Stimulated activated CD8-positive, alpha-beta memory T cell treated with anti-CD3 and anti-CD28 coated beads, Interleukin-4, amount 100 ng/mL, for 24 hours (primary cell): ENCODE measurements at places on chromosomes 7 and 10.

GRCh38 chr7:54712820-54713219 is 46.2 kb downstream of the SEC61G start:
- no peak for DNase-seq

DNA sequence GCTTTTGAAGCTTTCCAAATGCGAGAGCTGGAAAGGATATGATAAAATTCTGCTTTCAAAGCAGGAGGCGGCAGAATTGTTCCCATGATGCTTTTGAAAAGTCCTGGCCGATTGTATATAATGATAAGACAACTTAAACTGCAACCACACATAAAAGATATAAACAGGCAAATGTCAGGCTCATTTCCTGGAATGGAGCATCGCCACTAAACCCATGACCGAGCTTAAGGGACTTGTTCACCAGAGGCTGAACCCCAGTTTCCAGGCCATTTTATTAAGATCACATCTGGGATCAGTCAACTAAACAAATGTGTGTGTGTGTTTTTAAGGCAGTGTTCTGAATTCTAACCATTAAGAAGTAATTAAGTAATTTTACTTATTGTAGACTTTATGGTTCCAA is 131.6 kb downstream of the ITGA8 start:
- no peak for DNase-seq

GRCh38 chr10:71621231-71622153 is 98.1 kb downstream of the C10orf105 start:
- DNase-seq, result no peak

GRCh38 chr7:5500056-5500776 is 76.6 kb upstream of the TNRC18 start:
- DNase-seq, result no peak

DNA sequence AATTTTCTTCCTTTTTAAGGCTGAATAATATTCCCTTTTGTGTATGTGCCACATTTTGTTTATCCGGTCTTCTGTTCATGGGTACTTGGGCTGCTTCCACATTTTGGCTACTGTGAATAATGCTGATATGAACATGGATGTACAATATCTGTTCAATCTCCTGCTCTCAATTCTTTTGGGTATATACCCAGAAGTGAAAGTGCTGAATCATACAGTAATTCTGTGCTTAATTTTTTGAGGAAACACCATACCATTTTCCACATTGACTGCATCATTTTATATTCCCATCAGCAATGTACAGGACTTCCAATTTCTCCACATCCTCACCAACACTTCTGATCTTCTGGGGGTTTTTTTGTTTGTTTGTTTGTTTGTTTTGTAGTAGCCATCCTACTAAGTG is 135.0 kb upstream of the INHBA start:
- no peak for DNase-seq

- no peak for DNase-seq
Measured at GRCh38 chr7:64639267-64640001, 26.5 kb upstream of the ZNF107 start.

GRCh38 chr7:109956916-109957315 is 1134.0 kb upstream of the LRRN3 start:
- no peak for DNase-seq

DNA sequence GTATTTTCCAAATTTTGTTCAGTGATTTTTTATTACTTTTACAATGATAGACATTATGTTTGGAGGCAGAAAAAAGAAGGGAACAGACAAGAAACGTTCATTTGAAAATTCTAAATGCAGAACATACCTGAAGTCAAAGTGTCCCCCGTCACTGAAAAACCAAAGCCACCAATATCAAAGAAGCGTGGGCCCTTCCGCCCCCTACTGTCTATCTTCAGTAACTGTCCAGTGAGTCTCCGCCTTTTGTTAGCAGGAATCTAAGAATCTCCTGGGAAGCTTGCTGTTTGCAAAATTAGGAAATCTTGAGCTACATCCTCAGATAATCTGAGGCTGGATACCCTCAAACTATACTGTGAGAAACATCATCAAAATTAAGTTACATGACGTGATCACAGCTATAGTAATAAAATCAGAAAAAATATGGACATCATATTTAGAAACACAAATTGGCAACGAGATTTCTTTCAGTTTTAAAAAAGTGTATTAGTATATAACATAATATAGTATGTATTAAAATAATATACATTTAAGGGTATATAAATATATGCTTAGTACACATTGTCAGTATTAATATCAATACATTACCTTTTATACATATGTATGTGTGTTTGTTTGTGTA is 169.3 kb upstream of the AKR1E2 start:
- DNase-seq, result no peak

- DNase-seq, result no peak
Measured at GRCh38 chr10:16184096-16184597, 252.7 kb upstream of the PTER start.

- DNase-seq, result no peak
Measured at GRCh38 chr10:132065491-132066105, at the start of gene JAKMIP3. Gene JAKMIP3, plus strand, starts transcription at chr10:132065946. Its CDS starts 38,863 bp downstream, at chr10:132104809.

- no peak for DNase-seq
Measured at GRCh38 chr7:94289071-94289470, 105.6 kb upstream of the COL1A2 start.

- no peak for DNase-seq
Measured at GRCh38 chr10:10498781-10499180, 518.9 kb upstream of the CELF2 start.

- DNase-seq, result no peak
Measured at GRCh38 chr7:153110606-153111005, 351.1 kb downstream of the ACTR3B start.

- no peak for DNase-seq
Measured at GRCh38 chr10:97509120-97509680, 10.5 kb downstream of the UBTD1 start.

- no peak for DNase-seq
Measured at GRCh38 chr7:71935674-71936073, 476.5 kb downstream of the CALN1 start.

DNA sequence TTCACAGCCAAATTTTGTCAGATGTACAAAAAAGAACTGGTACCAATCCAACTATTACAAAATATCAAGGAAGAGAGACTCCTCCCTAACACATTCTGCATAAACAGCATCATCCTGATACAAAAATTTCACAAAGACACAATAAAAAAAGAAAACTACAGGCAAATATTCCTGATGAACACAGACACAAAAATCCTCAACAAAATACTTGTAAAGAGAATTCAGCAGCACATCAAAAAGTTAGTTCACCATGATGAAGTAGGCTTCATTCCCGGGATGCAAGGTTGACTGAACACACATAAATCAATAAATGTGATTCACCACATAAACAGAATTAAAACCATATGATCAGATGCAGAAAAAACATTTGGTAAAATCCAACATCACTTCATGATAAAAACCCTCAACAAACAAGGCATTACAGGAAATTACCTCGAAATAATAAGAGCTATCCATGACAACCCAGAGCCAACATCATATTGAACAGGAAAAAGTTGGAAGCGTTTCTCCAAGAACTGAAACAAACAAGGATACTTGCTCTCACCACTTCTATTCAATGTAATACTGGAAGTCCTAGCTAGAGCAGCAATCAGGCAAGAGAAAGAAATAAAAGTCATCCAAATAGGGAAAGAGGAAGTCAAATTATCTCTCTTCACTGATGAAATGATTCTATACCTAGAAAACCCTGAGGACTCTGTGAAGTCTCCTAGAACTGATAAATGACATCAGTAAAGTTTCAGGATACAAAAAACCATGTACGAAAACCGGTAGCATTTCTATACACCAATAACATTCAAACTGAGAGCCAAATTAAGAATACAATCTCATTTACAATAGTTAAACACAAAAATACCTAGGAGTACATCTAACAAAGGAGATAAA is 223.1 kb downstream of the REEP3 start:
- no peak for DNase-seq

GRCh38 chr7:149196151-149196704 is 882 bp downstream of the ZNF282 start:
- no peak for DNase-seq

DNA sequence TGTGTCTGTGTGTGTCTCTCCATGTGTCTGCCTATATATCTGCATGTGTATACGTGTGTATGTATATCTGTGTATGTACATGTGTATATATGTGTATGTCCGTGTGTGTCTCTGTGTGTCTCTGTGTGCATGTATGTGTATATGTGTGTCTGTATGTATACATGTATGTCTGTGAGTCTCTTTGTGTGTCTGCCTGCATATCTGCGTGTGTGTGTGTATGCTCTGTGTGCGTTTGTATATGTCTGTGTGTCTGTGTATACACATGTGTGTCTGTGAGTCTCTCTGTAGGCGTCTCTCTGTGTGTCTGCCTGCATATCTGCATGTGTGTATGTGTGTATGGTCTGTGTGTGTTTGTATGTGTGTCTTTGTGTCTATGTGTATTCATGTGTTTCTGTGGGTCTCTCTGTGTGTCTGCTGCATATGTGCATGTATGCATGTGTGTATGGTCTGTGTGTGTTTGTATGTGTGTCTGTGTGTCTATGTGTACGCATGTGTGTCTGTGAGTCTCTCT is 23.7 kb upstream of the KLF6 start:
- DNase-seq, result no peak

- no peak for DNase-seq
Measured at GRCh38 chr7:156667110-156667426, 26.5 kb downstream of the RNF32 start.

DNA sequence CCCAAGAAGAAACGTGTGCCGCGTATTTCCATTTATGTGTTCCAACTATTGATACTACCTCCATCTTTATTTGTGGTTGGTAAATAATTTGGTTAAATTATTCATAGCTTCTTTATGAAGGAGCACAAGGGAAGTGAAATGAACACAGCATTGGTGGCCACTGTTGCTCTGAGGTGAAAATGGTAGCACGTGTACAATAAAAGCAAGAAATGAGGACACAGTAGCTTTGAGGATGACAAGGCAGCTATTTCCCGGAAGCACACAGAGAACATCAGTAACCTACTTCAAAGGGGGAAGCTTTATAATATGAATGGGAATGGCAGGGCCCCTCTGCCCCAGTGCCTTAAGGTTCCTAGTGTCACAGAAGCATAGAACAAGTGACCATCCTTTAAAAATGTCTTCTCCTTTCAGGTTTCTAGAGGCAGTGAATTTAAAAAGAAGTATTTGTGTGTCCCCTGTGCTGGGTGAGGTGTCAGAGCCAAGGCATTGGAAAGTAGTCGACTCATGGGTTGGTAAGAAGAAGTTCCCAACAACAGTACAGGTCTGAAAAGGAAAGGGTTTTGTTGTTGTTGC is 78.8 kb downstream of the SGMS1 start:
- DNase-seq, result no peak

DNA sequence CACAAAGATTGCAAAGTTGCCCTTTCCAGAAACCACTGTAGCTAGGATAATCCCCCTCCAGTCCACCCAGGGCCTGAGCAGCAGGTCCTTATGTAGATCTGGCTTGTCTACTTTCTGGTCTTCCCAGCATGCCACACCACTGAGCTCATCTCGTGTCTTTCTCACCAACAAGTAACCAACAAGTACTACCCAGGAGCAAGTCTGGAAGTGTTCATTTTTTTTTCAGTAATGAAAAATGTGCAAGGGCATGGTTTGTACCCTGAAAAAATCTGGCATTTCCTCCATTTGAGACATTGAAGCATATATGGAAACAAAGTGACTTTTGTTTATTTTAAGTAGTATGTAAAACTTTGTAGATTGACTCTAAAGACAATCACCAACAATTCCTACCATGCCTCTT is 120.8 kb downstream of the INHBA start:
- no peak for DNase-seq

DNA sequence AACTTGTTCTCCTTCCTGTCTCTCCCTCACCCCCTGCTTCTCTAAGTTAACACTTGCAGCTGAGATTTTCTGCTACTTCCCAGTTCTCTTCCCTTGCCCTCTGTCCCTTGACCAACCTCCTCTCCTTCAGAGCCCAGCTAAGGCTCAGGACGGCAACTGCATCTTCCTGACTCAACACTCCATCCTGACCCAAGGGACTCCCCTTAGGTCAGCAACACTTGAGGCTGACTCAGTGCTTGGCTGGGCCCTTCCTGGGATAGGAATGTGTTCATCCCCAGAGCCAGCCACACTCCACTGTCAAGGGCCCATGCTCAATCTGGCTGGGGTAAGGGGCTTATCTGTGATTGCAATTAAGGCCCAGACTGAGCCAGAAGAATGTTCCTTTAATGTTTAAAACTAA is 3.4 kb downstream of the CALHM2 start:
- DNase-seq, result no peak

- DNase-seq, result no peak
Measured at GRCh38 chr10:52217531-52217930, 96.5 kb upstream of the DKK1 start.

GRCh38 chr7:30157204-30157603 is 22.4 kb downstream of the MTURN start:
- DNase-seq, result no peak

DNA sequence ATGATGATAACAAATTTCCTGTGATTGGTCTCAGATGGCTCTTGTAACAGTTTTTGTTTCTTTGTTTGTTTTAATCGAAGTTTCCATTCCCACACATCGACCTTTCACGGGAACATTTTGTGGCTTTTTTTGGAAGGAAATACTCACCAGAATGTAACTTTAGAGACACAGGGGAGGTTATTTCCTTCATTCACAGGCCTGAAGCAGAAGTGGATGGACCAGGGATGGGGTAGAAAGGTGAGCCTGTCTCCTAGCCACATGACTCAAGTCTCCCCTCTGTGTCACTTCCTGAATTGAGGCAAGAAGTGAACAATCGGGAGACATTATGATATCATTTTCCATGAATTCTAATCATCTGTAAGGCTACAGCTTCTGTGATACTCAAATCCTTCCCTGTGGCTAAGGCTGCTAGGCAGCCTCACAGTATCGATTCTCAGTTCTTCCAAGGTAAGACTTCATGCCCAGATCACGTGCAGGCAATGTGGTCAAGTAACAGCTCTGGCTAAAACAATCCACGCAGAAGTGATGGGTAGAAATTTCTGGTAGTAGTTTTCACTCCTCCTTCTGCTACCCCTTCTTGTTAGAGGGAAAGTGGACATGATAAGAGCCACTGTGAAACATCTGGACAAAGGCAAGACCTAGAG is 203.9 kb upstream of the NEBL start:
- DNase-seq, result no peak

DNA sequence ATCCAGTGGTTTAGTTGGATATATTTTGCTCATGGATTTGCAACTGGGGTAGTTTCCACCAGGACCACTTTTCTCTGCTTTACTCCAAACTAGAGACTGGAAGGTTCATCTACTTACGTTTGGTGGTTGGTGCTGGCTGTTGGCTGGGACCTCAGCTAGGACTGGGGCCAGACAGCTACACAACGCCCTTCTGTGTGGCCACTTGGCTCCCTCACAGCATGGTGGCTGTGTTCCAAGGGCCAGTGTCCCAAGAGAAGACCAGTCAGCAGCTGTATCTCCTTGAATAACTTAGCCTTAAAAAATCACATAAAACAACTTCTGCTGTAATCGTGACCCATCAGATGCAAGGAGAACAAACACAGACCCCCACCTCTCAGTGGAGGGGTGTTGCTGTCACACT is 4.2 kb upstream of the KCNH2 start:
- DNase-seq, result no peak
